Left ventricle myocardium inferior (tissue), 1 donor: ENCODE measurements at places on chromosomes 16 and 17.

- DNase-seq, result no peak
Observed at GRCh38 chr16:22035153-22035552, 27.2 kb downstream of the MOSMO start.

GRCh38 chr16:26475596-26475995 lies 591.1 kb upstream of the C16orf82 start:
- DNase-seq, result no peak

DNA sequence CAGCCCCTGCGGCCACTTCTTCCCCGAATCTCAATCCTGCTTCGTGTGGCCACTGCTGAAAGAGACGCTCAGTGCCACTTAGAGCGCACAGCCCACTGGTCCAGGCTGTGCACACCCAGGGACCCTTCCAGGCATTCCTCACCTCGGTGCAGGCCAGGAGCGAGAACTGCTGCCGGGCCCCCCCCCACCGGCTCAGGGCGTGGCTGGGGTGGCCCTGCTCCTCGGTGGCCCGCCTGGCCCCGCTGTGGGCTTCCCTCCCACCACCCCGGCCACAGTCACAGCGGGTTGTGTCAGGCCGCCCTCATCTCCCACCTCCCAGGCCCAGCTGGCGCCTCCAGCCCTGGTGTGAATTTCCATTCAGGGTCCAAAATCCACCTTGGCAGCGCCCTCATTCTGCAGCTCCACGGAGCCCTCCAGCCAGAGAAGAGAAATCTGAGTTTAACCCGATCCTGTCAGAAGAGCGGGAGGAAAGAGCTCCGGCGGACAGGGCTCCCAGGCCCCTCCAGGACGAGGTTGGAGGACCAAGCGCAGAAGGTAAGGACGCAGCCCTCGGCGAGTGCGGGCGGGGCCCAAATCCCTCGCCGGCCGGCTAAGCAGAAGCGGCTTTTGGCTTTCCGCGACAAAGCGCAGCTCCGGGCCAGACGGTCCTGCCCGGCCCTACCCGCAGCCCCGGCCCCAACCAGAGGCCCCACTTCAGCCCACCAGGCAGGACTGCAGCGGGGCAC lies 12.0 kb downstream of the TBC1D16 start:
- DNase-seq, result no peak

DNA sequence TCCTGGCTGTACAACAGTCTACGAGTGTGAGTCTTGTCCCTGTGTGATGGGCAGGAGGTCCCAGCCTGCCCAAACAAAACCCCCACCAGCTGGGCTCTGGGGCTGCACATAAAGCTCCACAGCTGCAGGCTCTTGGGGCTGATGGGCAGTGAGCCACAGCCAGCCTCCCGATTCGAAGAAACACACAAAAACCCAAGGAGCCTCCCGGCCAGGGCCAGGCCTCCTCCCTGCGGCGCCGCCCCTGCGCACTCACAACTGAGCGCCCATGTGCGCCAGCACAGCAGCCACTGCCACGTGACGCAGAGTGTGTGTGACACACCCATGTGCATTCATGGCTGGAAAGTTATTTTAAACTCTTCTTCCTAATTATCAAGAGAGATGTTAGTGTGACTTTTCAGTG lies 30.6 kb upstream of the FAAP100 start:
- DNase-seq, result no peak

DNA sequence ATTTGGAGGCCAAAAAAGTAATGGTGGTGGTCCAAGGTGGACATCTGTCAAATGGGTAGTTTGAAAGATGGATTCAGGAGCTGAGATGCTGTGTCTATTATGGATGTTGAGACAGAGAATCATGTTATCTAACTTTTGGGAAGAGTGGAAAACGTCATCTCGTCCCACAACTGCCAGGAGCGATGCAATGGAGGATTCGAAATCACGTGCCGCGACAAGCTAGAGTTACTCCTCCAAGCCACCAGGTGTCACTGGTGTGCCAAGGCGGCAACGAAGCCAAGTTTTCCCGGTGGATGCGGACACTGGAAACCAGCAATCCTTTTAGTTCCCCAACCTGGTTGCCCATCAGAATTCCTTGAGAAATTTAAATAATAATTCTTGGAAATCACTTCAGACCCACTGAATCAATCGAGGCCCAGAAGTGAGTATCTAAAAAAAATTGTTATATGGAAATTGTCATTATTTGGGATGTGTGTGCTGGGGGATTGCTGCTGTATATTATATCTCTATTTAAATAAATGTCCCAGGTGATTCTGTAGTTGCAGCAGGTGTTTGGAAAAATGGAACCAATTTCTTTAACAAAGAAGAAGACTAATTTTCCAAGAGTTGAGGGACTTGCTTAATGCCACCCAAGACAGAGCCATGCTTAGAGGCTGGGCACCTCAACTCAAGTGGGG lies 206.1 kb downstream of the HAPSTR1 start:
- DNase-seq, result no peak

GRCh38 chr17:78249074-78249817 lies 17.8 kb downstream of the TMEM235 start:
- no peak for DNase-seq

GRCh38 chr17:19712436-19713004 lies 3.9 kb downstream of the SLC47A2 start:
- DNase-seq, result no peak

GRCh38 chr17:58289869-58290268 lies 9.1 kb upstream of the MPO start:
- no peak for DNase-seq
